Amniotic stem cell (primary cell): ENCODE measurements at places on chromosomes 3 and 15.
A peak's percentile ranks its signal among the peaks of the same experiment; 100 is the strongest.

DNA sequence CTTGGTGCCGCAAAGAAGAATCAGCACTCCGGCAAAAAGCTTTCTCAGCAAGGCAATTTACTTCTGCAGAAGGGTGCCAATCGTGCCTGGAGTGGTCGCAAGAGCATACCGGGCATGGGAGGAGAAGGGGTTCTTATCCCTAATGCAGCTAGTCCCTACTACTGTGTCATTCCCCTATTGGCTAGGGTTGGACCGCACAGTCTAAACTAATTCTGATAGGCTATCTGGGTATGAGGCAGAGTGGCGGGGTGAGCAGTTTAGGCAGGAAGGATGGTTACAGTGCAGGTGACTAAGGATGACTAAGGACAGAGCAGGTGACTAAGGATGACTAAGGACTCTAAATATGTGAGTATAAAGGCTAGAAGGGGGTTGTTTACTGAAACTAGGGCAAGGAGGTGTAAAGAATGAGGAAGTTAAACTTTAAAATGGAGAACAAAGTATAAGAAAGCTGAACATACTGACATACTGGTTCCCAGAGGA, 52.9 kb downstream of the PGBD4 start:
- no peak for DNase-seq

GRCh38 chr15:70151462-70151861, 53.7 kb upstream of the TLE3 start:
- DNase-seq: no peak

DNA sequence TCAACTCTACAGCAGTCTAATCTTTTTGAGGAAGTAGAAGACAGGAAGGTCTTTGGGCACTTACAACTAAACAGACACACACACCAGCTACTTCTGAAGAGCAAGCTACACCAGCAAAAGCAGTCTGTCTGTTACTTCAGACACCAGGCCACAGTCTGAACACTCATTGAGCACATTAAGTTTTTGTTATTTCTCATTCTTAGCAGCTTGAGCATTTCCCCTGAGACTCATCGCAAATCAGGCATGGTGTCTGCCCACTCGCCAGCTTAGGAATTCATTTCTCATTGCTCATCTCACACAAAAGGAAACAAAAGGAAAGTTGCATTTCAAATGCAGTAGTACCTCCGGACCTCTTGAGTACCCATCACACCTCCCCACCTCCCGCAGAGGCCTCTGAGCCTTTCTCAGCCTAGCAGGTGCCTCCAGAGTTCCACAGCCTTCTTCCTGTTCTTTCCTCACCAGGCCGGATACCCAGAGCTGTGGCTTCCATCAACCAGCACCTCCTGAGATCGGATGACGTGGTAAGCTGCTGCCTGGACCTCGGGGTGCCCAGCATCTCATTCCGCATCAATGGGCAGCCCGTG, 302.0 kb downstream of the RYR3 start:
- no peak for DNase-seq

DNA sequence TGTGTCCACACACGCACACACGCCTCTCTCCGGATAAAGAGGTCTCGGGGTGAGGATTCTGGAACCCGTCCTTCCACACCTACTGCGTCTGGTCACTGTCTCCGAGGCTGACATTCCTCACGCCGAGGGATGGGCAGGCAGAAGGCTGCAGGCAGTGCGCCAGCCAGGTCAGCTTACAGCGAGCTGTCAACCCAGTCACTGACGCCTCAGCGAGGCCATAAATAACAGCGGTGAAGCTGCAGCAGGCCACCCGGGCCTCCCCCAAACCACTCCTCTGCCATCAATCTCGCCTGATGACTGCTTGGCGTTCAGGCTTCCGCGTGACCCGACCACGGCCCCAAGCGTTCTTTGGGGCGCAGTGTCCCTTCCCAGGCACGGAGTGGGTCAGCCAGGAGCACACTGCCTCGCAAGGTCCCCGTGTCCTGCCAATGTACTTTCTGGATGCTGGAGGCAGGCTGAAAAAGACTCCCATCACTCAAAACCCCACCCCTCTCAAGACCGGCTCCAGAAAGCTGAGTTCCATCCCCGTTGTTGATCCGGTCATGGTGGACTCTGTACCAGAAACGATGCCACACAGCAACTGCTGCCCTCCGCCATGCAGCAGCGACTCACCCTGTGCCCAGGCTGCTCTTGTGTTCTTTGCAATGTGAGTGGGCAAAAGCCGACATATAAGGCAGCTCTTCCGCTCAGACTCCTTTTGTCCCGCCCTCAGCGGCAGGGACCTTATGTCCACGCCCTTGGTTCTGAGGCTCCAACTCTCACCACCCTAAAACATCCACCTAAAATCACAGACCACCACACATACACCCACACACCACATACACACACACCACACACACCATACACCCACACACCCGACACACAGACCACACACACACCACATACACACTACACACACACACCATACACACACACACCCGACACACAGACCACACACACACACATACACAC, 27.1 kb downstream of the CPN2 start:
- DNase-seq: no peak

DNA sequence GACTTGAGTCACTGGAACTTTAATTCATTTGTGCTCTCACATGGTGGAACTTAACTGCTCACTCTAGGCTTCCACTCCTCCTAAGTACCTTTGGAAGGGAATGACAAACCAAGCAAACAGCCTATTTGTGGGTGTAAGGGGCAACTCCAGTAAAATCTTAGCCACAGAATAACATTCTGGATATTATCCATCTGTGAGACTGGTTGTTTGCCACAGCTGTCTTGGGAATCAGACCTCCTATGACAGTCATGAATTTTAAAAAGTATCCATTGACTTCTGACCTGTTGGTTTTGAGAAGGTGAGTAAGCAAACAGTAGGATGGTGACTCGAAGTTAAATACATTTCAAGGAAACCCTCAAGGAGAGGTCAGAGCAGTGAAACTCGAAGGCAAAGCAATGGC, 147.3 kb upstream of the CDIN1 start:
- no peak for DNase-seq

GRCh38 chr3:55296030-55296429, 191.1 kb downstream of the WNT5A start:
- peak; percentile 65 for DNase-seq

- no peak for DNase-seq
These were observed 20.6 kb upstream of the TRANK1 start for GRCh38 chr3:36965440-36965839.

DNA sequence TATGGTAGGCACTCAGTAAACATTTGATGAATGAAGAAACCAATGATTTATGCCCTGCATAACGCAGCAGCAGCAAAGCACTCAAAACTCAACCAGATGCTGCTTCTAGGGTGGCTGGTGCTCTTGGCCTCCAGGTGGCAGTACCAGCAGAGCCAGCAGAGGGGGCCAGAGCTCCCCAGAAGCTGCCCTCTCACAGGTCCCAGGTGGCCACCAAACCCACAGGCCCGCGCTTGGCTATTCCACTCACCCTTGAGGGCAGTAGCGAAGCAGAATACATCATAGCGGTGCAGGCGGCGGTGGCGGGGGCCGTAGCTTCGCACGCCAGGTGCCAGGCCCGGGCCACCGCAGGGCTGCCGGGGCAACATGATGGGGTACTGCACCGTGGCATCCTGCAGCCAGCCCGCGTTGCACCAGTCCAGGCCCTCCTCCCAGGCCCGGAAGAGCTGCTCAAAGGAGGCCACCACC, 16.6 kb downstream of the HAPLN3 start:
- DNase-seq: no peak

- DNase-seq: no peak
These were observed 303.0 kb upstream of the TPRG1 start for GRCh38 chr3:188868803-188869202.

DNA sequence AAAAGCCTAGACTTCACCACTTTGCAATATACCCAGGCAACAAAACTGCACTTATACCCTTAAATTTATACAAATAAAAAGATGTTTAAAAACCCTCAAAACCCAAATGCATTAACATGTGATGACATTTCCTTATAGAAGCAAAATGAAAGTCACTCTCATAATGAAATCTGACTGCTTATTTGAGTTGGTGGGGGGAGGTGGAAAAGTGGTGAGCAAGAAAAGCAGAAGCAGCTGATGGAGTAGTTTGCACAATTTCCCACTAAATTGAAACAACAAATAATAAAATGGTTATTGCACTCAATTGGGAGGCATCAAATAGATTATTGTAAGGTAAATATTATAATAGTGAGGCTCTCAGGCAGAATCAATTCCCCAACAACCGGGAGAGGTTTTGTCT, 54.0 kb upstream of the GADL1 start:
- DNase-seq: no peak

DNA sequence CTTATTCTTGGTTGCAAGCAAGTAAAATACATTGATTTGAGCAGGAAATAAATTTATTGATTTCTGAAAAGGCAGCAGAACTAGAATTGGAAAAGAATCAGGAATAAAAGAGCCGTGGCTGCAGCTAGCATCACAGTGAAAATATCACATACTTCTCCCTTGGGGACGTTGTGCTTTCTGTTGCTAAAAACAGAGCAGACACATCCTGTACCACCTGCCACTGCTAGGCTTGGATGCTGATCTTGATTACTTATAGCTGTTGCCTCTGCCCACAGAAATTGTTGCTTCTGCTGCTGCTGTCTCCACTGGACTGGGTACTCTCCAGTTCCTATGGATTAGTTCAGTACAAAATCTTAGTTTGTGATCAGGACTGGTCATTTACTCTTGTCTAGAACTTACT, 283.8 kb downstream of the C3orf38 start:
- DNase-seq: no peak

DNA sequence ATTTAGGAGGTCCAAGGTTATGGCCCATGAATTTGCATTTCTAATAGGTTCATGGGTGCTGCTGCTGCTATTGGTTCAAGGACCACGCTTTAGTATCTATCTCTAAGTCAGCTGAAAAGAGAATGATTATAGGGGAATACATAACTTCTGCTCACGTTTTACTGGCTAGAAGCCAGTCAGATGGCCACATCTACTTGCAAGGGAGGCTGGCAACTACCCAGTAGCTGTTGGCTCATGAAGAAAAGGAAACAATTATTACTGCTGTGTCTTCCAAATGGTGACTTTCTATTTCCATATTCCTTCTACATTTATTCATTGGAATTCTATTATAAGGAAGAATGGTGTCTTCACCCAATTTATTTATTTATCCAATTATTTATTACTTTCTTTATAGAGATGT, 54.2 kb downstream of the SLC25A36 start:
- DNase-seq: no peak

GRCh38 chr15:45473068-45473467, 49.5 kb downstream of the SLC30A4 start:
- DNase-seq: no peak

- DNase-seq: no peak
These were observed 284.9 kb downstream of the UACA start for GRCh38 chr15:70478251-70478990.

- no peak for DNase-seq
These were observed 339.7 kb downstream of the IL5RA start for GRCh38 chr3:2770451-2770850.

GRCh38 chr15:44193651-44194322, 1.3 kb downstream of the FRMD5 start:
- no peak for DNase-seq

DNA sequence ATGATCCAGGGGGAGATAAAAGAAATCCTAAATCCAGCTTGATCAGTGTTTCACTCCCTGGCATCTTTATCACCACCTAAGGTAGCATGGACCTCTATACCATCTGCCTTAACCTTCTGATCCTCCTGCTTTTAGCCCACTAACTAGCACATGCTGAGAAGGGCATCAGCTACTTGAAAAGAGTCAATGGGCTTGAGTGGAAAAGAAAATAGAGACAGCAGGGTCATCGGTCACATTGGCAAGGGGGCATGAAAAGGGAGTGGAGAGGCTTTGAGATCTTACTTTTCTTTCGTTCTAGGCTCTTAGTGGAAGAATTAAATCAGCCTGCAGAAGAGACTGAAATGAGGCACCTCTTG, 239 bp upstream of the ZFYVE19 start:
- DNase-seq: no peak

DNA sequence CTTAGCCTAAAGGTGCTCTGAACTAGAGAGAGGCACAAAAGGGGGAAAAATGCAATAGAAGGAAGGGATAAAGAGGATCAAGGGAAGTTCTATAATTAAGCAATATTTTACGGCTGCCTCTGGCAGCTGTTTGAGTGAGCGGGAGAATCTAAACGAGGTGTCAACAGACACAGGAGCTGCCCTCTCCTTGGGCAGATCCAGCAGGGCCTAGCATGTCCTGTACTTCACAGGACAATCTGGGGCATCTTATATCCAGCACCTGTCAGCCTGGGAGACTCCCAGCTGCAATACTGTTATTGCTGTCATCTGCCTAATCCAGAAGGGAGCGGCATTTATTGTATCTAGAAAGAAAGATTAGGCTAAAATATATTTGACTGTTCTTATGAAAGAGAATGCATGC, 68.9 kb downstream of the WWTR1 start:
- no peak for DNase-seq

- DNase-seq: no peak
These were observed 154.8 kb upstream of the ROBO1 start for GRCh38 chr3:79922633-79923032.

GRCh38 chr15:62141200-62141599, 23.9 kb downstream of the C2CD4B start:
- DNase-seq: no peak

DNA sequence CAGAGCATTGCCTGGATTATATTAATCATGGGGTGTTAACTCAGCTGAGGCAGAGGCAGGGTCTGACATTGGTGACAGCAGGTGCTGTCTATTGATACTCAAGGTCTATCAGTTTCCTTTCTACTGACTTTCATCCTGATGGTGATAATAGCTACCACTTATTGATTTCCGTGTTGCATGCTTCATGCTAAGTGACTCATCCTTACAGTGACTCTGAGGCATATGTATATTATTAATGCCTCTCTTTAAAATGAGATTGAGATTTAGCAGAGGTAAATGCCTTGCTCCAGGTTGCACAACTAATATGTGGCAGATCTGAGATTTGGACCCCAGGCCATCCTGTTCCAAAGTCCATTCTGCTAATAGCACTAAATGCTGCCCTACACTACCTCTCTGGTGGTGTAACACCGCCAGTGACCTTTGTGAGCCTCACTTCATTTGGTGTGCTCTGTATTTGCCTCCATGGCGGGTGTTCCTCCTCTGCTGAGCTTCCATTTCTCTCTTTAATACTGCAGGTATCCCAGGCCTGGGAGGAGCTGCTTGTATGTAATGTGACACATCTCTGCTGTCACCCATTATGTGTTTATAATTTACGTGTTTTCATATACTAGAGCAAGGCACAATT, 50.4 kb downstream of the GPR171 start:
- DNase-seq: no peak

- DNase-seq: peak; percentile 52
These were observed 59.3 kb downstream of the CYP11A1 start for GRCh38 chr15:74307827-74308811.

DNA sequence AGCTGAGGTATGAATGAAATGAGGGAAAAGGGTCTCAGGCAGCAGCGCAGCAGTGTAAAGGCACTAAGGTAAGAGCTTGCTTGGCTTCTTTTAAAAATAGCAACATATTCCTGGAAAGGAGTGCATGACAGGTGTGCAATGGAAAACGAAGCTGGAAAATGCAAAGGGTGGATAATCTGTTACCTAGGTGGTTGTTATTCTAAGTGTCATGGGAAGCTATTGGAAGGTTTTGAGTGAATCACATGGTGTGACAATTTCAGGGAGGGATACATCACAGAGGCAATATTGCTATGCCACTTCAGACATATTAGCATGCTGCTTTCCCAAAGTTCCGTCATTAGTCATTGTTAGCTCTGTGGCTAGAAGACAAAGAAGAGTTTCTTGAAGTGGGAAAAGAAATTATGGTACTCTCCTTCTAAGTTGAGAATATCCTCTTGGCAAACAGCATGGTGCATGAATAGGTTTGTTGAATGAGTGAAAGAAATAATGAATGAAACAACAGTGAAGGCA, 28.7 kb upstream of the TMEM45A start:
- DNase-seq: no peak
